CD4-positive, alpha-beta T cell treated with Interleukin-15 for 4 hours (primary cell): ENCODE measurements at places on chromosomes 5 and 9.

GRCh38 chr9:115204904-115205453 lies 87.0 kb upstream of the TNC start:
- DNase-seq, result no peak

DNA sequence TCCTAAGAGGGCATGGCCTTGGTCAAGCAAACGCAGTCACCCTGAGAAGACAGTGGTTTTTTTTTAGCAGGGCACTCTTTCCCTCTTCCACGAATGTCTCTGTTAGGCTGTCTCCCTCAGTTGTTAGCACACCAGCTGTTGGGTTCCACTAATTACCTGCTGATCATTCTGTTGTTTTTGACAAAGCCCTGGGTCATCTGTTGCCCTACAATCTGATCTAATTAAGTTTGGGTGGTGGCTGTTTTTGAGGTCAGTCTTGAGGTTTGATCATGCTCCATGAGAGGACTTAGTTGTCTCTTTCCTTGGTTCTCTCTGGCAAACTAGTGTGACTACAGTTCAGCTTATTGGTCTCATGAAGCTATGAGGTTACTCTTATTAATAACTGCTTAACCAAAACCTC lies 5.0 kb upstream of the PTPDC1 start:
- DNase-seq, result no peak

- no peak for DNase-seq
These were observed 18.0 kb upstream of the MRNIP start for GRCh38 chr5:179876610-179876952.

GRCh38 chr5:120657104-120657503 lies 193.0 kb downstream of the PRR16 start:
- DNase-seq, result no peak

GRCh38 chr5:150670275-150670947 lies 9.4 kb downstream of the MYOZ3 start:
- no peak for DNase-seq

GRCh38 chr9:69585571-69585970 lies 86.6 kb downstream of the APBA1 start:
- DNase-seq, result no peak
